ENCODE measurements at places on chromosomes 6 and 20. TPM values are rescaled to one million over a fixed set of nuclear protein-coding genes. Genes with fewer than 3 reads are reported as not detected.

DNA sequence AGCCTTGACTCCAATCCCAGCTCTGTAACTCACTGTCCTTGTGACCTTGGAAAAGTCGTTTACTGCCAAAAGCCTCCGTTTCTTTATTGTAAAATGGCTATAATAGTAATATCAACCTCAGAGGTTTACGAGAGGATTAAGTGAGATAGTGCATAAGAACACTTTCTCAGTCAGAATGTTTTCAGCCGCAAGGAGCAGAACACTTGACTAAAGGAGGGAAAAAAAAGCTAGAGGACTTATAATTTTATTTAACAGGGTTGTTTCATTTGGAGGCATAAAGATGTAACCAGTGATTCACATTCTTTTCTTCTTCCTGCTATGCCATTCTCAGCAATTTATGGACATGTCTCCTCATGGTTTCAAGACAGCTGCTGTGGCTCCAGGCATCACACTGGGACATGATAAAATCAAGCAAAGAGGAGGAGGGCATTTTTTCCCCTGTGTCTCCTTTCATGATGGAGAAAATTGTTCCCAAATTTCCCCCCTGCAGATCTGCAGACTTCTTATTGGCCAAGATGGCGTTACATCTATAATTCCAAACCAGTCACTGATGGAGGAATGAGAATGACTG is 143.0 kb upstream of the PTPN1 start:
- DNase-seq: no peak
- H3K4me3 ChIP-seq: no peak overlapping the region
- H3K36me3 ChIP-seq: no peaks in the 10 kb centered on the region
- peaks cover 3% of the 10 kb centered on the region for H3K27me3 ChIP-seq
- no peak overlapping the region for H3K27ac ChIP-seq

DNA sequence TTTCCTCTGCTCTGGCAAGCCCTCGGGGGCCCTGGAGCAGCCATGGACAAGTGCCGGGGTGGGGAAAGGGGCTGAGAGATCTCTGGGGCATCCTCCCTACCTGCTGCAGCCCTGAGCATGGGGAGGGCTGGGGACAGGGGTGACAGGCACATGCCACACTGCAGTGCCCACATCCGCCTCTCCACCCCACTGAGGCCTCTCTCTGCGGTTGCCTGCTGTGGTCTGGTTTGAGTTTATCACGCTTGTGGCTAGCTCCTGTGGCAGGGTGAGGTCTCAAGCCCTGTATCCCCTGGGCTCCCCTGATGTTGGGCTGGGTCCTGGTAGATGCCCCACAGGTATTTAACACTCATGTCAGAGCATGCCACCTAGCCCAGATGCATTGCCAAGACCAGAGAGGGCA is 52.9 kb upstream of the MLN start:
- H3K4me1 ChIP-seq: peaks cover 35% of the 10 kb centered on the region
- no peaks in the 10 kb centered on the region for H3K36me3 ChIP-seq
- no peak overlapping the region for H3K27ac ChIP-seq

Gene COL11A2
- 1.3 TPM for total RNA-seq

Gene TRAPPC3L
- not detected for total RNA-seq

- no peaks in the 10 kb centered on the region for H3K4me1 ChIP-seq
- H3K4me3 ChIP-seq: no peak overlapping the region
- no peak overlapping the region for H3K27ac ChIP-seq
- DNase-seq: no peak
- H3K27me3 ChIP-seq: peaks cover 23% of the 10 kb centered on the region
- no peaks in the 10 kb centered on the region for H3K36me3 ChIP-seq
These were observed 1.2 kb downstream of the FUT9 start for GRCh38 chr6:96017070-96017359.

- no peaks in the 10 kb centered on the region for H3K36me3 ChIP-seq
- no peak overlapping the region for H3K27ac ChIP-seq
- H3K27me3 ChIP-seq: no peaks in the 10 kb centered on the region
These were observed 215.5 kb downstream of the ALDH8A1 start for GRCh38 chr6:134734312-134734869.

Data from activated CD8-positive, alpha-beta T cell treated with anti-CD3 and anti-CD28 coated beads for 36 hours (primary cell).